Immature natural killer cell (primary cell): ENCODE measurements at places on chromosomes 6 and 20. TPM values are rescaled to one million over a fixed set of nuclear protein-coding genes. Genes with fewer than 3 reads are reported as not detected.

DNA sequence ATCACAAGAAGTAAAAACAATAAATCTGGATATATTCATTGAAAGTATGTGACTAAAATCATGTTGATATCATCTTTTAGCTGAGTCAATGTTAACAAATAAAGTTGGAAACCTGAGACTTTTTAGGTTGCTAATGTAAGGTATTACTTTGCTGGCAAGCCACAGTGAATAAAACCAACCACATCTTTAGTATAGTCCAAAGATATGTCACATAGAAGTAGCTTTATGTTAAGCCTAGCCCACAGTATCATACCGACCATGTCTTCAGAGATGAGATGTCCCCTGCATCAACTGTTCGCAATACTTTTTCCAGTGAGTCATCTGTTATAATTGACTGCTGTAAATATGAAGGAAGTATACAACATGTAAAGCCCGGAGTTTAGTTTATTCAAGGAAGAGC is 107.6 kb upstream of the MCHR2 start:
- H3K4me1 ChIP-seq, result no peaks in the 10 kb centered on the region
- DNase-seq, result no peak
- H3K27ac ChIP-seq, result no peak overlapping the region
- no peaks in the 10 kb centered on the region for H3K27me3 ChIP-seq

GRCh38 chr6:139184047-139184446 is 49.2 kb downstream of the HECA start:
- peaks cover 30% of the 10 kb centered on the region for H3K36me3 ChIP-seq
- H3K4me3 ChIP-seq, result no peak overlapping the region
- no peak for DNase-seq
- H3K27ac ChIP-seq, result peak overlapping the region; percentile 28
- H3K27me3 ChIP-seq, result peaks cover 6% of the 10 kb centered on the region
- peaks cover 20% of the 10 kb centered on the region for H3K4me1 ChIP-seq

GRCh38 chr6:133645966-133646740 is 242.8 kb upstream of the TCF21 start:
- no peak for DNase-seq
- no peak overlapping the region for H3K4me3 ChIP-seq
- H3K36me3 ChIP-seq, result no peaks in the 10 kb centered on the region
- no peaks in the 10 kb centered on the region for H3K27me3 ChIP-seq

GRCh38 chr6:170535004-170535403 is 18.1 kb downstream of the PSMB1 start:
- H3K4me3 ChIP-seq, result no peak overlapping the region
- H3K36me3 ChIP-seq, result peaks cover 34% of the 10 kb centered on the region
- peaks cover 2% of the 10 kb centered on the region for H3K4me1 ChIP-seq
- no peak overlapping the region for H3K27ac ChIP-seq

DNA sequence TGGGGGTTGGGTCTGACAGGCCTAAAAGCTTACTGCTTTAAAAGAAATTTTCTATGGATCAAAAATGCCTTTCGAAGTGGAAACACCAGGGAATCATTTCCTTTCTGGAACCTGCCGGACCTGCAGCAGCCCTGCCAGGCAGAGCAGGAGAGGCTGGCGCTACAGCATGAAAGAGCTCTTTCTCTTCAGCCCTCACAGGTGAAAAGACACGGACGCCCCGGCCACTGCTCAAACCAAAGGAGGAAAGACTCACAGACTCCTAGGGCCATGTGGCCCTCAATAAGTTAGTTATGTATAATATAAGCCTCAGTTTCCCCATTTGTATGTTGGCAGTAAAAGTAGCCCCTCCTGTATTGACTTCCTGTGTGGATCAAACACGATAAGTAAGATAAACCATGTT is 8.3 kb downstream of the SCML4 start:
- H3K4me1 ChIP-seq, result peaks cover 42% of the 10 kb centered on the region
- no peak overlapping the region for H3K4me3 ChIP-seq

DNA sequence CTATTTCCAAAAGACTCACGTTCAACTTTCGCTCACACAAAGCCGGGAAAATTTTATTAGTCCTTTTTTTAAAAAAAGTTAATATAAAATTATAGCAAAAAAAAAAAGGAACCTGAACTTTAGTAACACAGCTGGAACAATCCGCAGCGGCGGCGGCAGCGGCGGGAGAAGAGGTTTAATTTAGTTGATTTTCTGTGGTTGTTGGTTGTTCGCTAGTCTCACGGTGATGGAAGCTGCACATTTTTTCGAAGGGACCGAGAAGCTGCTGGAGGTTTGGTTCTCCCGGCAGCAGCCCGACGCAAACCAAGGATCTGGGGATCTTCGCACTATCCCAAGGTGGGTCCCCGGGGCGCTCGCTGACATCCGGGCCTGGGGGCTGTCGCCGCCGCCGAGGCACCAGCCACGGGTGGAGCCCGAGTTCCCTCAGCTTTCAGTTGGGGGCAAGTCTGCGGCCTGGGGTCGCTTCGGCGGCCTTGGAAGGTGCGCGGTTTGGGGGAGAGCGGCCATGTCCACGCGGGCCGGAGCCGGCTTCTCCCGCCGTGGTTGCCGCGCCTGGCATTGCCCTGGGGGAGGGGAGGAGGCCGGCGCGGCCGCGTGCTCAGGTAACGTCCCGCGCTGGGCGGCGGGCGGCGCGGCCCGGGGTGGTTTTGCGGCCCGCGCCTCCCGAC is 429 bp downstream of the AMD1 start:
- H3K27me3 ChIP-seq, result peaks cover 26% of the 10 kb centered on the region
- no peak for DNase-seq
- peak overlapping the region; percentile 99 for H3K4me3 ChIP-seq

- H3K27ac ChIP-seq, result no peak overlapping the region
- H3K4me3 ChIP-seq, result no peak overlapping the region
- H3K36me3 ChIP-seq, result no peaks in the 10 kb centered on the region
- H3K4me1 ChIP-seq, result no peaks in the 10 kb centered on the region
- DNase-seq, result no peak
- peaks cover 13% of the 10 kb centered on the region for H3K27me3 ChIP-seq
Observed at GRCh38 chr6:14406614-14407331, 289.2 kb downstream of the CD83 start.

DNA sequence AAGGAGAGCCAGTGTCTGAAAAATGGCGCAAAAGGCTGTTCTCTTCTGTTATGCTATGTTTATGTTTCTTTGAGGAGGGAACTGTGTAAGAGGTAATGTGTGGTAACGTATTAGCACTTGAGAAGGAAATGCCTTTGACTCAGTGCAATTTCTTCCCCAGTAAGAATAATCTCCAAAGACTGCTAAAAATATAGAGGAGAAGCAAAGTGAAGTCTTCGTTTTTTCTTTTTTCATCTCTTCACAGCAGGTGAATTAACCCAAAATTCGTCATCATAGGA is 47.1 kb upstream of the IFNGR1 start:
- H3K4me3 ChIP-seq, result no peak overlapping the region
- peaks cover 5% of the 10 kb centered on the region for H3K27me3 ChIP-seq
- DNase-seq, result no peak
- no peak overlapping the region for H3K27ac ChIP-seq
- H3K36me3 ChIP-seq, result no peaks in the 10 kb centered on the region

PSMB9 gene
- polyA plus RNA-seq, result 694 TPM

DNA sequence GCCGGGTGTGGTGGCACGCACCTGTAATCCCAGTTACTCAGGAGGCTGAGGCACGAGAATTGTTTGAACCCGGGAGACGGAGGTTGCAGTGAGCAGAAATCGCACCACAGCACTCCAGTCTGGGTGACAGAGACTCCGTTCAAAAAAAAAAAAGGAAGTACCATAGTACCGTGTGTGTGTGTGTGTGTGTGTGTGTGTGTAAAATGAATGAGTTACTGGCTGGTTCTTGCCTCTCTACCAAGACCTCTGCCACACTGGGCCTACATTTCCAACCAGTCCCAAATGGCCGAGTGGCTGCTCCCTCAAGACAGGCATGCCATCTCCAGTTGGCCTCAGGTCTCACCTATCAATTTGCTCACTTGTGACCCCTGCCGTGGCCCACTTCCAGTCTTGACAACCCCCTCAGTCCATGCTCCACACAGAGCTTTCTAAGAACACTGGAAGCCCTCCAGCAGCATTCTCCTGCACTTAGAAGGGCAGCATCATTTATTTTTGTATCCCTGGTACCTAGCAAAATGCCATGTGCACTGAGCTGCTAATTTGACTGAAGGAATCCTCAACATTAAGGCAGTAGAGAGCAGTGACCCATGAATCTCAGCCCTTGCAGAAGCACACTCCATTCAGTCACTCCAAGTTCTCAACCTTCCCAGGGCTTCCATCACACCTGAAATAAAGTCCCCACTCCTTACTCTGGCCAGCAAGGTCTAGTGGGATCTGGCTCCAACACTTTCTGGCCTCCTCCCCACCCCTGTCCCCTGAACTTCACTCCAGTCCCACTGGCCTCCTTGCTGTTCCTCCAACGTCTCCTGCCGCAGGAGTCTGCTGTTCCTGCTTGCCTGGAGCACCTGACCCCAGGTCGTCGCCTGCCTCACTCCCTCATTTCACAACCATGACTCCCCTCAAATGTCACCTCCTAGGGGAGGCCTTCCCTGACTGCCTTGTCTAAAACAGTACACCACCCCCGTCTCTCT is 29.9 kb downstream of the COX4I2 start:
- H3K27me3 ChIP-seq, result peaks cover 11% of the 10 kb centered on the region
- peaks cover 7% of the 10 kb centered on the region for H3K36me3 ChIP-seq
- peak overlapping the region; percentile 99 for H3K27ac ChIP-seq
- DNase-seq, result peak; percentile 51

DNA sequence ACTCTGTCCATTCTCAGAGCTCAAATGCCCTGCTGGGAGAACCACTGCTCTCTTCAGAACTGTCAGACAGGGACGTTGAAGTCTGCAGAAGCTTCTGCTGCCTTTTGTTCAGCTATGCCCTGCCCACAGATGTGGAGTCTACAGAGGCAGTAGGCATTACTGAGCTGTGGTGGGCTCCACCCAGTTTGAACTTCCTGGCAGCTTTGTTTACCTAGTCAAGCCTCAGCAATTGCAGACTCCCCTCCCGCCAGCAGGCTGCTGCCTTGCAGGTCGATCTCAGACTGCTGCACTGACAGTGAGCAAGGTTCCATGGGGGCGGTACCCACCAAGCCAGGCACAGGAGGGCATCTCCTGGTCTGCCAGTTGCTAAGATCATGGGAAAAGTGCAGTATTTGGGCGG is 21.8 kb upstream of the UFL1 start:
- H3K4me3 ChIP-seq, result peak overlapping the region; percentile 49
- H3K27ac ChIP-seq, result no peak overlapping the region
- H3K4me1 ChIP-seq, result peaks cover 38% of the 10 kb centered on the region
- H3K36me3 ChIP-seq, result peaks cover 11% of the 10 kb centered on the region
